ENCODE measurements at places on chromosomes 6 and 20.

GRCh38 chr6:109446541-109446940 lies 6.0 kb downstream of the SMPD2 start:
- no peak for DNase-seq

DNA sequence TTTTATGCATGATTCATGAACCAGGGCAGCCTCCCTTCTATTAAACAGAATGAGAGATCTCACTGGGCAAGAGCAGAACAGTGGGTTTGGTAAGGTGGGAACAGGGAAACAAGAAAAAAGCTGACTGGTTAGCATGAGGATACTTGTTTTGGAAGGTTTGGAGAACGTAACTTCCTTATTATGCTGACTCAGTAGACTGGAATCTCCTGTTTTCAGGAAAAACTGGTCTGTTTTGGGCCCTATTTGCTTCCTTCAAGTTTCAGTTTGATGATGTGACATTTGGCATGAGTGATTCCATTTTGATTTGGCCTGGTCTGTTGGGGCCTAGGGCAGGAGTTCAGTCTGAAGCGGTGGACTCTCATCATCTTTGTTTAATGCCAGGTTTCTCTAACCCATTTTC lies 172.0 kb downstream of the MYLK4 start:
- DNase-seq = peak; percentile 19

- peak; percentile 67 for DNase-seq
Observed at GRCh38 chr6:136582711-136583471, 32.7 kb upstream of the MAP7 start.

DNA sequence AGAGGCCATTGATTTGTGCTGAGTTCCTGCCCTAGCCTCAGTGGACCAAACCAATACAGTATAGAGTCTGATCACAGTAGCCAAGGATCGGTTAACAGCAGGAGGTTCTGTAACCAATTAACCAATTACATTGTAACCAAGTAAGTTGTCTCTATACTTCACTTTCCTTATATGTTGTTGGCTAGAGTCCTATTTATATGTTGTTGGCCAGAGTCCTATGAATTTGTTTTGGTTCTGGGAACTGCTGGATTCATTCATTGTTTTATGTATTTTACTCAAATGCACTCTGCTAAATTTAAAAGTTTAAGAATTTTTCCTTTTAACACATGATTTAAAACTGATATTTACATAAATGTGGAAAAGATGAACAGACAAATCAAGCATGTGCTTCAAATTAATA lies 597.4 kb upstream of the HS3ST5 start:
- DNase-seq = no peak

- DNase-seq = no peak
Observed at GRCh38 chr20:61072398-61072797, 179.7 kb upstream of the CDH4 start.

Measured in astrocyte of the hippocampus (primary cell).